ENCODE measurements at places on chromosomes 16 and 17.

DNA sequence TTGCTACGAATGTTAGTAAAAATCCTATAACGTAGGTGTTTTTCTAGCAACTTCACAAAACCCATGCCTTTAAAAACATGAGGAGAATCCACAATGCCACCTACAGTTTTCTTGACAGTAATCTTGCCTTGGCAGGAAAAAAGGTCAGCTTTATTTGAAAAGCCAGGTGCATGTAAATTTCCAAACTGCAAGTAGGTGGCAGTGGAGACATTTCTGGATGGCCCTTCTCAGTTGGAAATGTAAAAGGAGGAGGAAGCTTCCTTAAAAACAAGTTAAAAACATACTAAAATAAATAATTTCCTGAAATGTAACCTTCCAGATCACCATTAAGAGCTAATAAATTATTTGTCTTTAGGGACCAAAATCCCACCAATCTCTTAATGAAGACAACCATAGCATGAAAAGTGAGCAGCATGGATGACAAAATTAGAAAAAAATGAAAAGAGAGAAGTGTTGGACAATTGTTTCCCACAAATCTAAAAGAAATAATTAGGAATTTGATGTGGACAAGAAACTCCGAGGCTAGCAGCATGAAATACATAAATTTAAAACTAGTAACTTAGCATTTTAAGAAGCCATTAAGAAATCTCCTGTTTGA lies 152.2 kb downstream of the SNX11 start:
- peak; percentile 60 for DNase-seq

DNA sequence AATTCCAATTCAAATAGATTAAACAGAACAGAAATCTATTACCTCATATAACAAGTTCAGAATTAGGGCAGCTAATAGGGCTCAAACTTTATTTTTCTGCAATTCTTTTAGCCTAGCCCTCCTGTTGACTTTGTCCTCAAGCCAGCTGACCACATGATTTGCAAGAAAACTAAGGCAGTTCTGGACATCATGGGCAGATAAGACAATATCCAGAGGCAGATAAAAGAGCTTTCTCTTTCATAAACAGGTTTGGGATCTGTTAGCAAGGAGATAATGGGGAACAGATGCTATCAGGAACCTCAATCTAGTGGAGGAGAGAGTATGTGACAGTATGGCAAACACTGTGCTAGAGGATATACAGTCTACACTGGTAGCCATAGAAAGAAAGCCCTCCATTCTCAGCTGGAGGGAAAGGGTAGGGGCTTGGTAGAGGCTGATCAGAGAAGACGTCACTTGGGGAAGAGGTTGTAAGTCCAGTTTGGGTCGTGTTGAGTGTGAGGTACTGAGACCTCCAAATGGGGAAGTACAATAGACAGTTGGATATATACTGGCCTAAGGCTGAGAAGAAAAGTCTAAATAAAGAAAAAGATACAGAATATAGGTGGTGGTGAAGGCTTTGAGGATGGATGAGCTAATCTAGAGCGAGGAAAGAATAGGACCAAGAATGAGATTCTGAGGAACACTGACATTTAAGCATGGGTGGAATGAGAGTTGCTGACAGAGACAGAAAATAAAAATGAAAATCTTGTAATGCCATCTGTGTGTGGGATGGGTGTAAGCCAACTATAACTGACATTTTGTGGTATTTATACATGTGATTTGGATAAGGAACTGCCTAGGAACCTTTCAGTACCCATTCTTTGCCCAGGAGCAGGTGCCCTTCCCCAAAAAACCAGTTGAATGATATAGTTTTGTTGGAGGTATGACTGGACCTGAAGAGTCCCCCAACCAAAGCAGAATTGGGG lies 67.4 kb downstream of the CYB561 start:
- DNase-seq: no peak

DNA sequence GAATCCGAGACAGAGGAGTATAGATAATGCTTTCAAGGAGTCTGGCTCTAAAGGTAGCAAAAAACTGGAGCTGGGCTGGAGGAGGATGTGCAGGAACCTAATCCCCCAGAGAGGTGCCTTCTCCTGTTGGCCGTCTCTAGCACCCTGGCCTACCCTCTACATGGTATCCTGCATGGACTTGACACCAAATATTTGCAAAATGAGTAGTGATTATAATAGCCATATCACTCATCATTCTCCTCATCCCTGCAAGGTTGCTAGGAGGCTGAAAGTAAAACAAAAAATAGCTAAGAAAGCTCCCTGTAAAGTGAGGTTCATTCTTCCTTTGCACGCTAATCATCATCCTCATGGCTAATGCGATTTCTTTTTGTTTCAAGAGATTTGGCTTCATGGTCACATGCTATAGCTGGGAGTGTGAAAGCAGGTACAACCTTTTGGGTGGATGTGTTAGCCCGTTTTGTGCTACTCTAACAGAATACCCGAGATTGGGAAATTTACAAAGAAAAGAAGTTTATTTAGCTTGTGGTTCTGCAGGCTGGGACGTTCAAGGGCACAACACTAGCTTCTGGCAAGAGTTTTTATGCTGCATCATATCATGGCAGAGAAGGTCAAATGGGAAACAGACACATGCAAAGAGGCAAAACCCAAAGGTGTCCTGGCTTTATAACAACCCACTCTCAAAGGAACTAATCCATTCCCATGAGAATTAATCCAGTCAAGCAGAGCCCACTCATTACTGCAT lies 27.1 kb upstream of the CIITA start:
- no peak for DNase-seq

GRCh38 chr16:13036600-13036999 lies 135.2 kb downstream of the SHISA9 start:
- peak; percentile 40 for DNase-seq

DNA sequence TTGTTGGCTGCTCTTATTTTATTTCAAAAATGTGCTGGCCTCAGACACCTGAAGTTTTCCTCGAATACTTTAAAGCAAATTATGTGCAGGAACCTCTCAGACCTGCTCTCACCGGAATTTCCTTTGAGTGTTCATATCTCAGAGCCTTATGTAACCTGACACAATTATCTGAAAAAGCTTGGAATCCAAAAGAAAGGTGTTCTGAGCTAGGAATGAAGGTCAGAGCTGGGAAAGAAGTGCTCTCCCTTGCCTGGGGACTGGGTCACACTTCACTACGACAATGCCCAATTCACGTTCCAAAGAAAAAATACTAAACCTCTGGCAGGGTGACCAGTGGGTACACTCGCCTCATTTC lies 6.7 kb upstream of the HSD11B2 start:
- DNase-seq: no peak

GRCh38 chr17:74233937-74234336 lies 20.6 kb downstream of the TTYH2 start:
- no peak for DNase-seq

DNA sequence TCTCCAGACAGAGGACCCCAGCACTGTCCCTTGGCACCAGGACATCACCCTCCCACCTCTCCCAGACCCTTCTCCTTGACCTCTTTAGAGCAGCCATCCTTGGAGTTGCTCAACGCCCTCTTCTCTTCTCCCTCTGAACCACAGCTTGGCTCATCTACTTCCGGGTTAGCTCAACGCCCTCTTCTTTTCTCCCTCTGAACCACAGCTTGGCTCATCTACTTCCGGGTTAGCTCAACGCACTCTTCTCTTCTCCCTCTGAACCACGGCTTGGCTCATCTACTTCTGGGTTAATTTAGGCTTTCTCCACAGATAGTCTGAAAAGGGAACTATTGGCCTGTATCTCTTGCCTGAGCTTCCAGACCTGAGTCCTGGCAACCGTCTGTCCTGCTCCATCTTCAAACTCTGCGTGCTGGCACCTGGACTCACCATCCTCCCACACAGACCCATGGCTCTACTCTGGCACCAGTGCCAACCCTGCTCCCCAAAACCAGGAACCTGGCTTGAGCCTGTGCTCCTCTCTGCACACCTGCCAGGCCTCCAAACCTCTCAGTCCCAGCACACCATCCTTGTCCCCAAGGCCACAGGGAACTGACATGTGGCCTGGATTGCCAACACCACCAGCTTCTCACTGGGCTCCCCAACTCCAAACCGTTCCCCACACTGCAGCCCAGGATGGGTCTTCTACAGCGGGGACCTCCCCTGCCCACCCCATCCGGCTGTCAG lies 25.3 kb upstream of the FAAP100 start:
- DNase-seq: no peak

- peak; percentile 86 for DNase-seq
Observed at GRCh38 chr17:7988750-7989178, 13.7 kb upstream of the GUCY2D start.

DNA sequence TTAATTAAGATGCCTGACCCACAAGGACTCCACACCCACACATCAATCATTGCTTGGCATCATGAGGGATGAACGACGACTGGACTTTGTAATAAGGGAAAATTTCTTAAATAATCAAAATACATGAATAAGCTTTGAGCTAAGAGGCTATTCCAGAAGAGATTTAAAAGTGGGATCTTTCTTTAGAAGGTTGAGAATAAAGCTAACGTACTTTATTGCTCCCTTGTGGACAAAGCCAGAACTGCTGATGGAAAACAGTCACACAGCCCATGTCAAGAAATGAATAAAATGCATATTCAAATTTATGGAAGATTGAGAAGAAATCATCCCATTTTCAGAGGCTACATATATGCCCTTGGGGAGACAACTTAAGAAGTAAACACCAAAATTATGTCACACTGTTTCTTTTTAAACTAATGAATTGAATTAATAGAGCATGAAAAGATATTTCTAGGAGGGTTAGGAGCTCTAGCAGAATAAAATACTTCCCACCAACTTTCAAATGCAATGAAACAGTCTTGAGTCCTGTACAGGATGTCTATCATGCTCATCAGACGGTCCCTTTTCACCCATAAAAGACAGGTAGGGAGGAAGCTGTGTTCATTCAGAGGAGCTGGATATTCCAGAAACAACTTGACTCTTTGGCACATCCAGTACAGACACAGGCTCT lies 60.2 kb upstream of the PHOSPHO1 start:
- peak; percentile 65 for DNase-seq

DNA sequence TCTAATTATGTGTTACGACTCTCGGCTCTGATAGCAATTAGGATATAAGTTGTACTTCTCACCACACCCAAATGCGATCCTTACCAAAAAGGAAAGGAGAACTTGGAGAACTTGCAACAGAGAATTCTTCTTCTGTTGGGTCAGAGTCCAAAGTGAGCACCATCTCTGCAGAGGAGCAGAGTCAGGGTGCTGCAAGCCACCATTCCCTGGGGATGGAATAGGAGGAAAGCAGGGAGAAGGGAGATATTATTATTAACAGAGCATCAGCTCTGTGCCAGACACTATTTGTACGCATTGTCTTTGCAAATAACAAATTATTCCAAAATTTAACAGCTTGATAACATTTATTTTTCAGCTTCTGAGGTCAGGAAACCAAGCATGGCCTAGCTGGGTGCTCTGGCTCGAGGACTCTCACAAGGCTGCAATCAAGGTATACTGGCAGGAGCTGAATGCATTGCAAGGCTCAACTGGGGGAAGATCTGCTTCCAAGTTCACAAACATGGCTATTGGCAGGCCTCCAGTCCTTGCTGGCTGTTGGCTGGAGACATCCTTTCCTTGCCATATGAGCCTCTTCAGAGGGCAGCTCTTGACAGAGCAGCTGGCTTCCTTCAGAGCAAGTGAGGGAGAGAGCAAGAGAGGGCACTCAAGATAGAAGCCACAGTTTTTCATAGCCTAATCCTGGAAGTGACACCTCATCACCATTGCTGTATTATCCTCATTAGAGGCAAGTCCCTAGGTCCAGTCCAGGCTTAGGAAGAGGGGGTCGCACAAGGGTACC lies 296.2 kb upstream of the CDH5 start:
- no peak for DNase-seq

GRCh38 chr16:84575914-84576313 lies 42.0 kb downstream of the COTL1 start:
- no peak for DNase-seq

Data from lung microvascular endothelial cell (primary cell).